Nephron progenitor cell (in vitro differentiated cells): ENCODE measurements at places on chromosomes 6 and 20.

DNA sequence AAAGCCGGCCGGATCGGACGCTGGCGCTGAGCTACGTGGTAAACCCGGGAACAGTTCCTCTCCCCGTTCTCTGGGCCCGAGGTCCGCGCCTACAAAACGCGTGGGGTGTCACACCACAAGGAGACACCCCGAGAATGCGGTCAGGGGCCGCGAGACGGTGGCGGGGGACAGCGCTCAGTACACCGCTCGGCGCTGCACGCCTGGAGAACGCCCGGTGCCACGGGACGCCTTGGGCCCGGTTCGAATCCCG is 670 bp downstream of the NCOA5 start:
- DNase-seq: peak; percentile 49

GRCh38 chr20:1933465-1933870 is 38.3 kb downstream of the SIRPA start:
- DNase-seq: no peak

DNA sequence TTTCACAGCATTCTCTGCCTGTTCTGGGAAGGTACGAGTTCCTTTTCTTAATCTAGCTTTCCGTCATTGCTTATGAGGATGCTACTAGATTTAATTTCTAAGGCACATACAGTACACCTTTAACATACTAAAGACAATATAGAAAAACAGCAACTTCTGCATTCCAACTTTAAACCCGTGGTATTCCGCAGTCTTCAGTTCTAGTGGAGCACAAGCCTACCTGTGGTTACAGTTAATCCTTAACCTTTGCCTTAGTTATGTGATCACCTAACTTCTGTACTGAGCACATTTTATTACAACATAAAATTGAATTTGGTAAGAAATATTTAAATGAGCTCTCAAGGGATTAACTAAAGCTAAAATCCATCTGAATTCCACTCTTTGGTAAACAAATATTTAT is 289.5 kb downstream of the BTBD9 start:
- DNase-seq: no peak

DNA sequence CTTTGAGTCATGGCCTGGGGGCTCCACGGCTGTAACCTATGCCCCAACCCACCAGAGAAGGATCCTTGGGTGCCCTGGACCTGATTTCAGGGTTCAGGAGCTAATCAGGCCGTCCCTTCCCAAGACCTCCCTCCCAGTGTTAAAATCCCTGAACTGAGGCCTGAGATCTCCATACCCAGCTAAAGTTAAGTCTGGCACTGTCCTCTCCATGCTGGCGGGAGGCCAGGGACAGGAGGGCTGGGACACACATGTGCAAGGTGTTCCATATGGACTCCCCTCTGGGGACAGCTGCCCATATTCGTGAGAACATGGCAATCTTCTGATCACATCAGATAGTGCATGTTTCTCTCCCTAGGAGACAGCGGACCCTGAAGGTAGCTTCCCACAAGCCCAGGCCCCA is 11.5 kb upstream of the TREML4 start:
- no peak for DNase-seq

DNA sequence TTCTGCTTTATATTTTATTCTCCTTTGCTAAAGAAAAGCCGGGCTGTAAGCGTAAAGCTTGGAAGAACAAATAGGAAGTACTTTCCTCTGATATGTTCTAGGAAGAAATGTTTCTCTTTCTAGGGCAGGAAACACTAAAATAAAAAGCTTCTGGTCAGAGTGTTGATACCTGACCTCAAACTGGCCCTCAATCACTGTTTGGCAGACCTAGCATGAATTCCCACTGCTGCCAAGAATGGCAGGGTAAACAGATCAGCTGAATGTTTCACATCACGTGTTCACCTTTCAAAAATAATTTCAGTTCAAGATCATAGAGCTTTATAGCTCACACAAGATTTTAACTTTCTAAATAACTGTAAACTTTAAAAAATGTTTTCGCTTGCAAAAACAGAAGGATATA is 2.9 kb downstream of the MPC1 start:
- no peak for DNase-seq

- no peak for DNase-seq
These were observed 13.1 kb downstream of the NEDD9 start for GRCh38 chr6:11219400-11219834.

- no peak for DNase-seq
These were observed 103.0 kb downstream of the LMBRD1 start for GRCh38 chr6:69693762-69694161.

GRCh38 chr6:48613231-48613949 is 502.4 kb upstream of the PTCHD4 start:
- DNase-seq: no peak

- no peak for DNase-seq
These were observed 39.3 kb downstream of the TSBP1 start for GRCh38 chr6:32332433-32332832.

- no peak for DNase-seq
These were observed 2.0 kb downstream of the ROS1 start for GRCh38 chr6:117423754-117424153.

GRCh38 chr6:3997177-3997770 is 81.7 kb downstream of the FAM217A start:
- DNase-seq: no peak

DNA sequence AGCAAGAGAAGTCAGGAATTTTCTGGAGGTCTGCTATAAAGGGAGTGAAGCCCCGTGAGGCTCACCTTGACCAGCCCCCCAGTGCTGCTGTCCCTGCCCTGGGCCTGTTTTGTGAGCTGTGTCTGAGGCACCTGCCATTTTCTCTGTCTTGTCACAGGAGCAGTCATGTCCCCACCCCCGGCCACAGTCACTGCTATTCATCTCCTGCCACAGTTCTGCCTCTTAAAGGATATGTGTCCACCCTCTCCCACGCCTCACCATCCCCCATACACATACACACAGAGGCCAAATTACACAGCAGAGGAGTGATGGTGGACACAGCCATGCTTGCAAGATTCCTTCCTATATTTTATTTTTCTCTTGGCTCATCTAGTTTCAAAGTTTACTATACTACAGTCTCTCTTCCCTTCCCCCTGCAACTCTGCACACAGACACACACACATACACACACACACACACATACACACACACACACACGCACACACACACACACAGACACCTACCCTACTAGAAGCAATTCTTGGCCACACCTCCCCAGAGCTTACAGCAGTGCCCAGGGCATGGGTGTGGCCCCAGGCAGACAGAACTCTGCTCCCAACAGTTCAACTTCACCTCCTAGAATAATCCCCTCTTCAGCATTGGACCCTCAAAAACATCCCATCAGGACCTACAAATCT is 68.7 kb upstream of the TAB2 start:
- DNase-seq: peak; percentile 12

GRCh38 chr6:84652356-84653026 is 111.9 kb downstream of the TBX18 start:
- DNase-seq: no peak

DNA sequence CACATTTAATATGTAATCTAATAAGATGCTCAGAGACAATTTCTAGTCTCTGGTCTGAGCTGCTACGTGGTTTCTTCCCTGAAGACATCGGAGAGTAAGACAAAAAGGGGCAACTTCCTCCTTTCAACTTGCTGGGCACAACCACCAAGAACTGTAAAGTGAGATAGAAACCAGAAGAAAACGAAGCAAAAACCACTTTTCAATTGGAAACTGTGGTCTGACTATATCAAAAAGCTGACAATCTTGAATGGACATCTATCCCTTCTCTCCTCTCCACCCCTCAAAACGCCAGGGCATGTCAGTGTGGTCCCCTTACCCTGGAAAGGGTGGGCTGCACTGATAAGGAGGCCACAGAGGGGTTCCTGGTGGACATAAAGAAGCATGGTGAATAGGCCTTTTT is 269.1 kb downstream of the CD83 start:
- DNase-seq: no peak

- no peak for DNase-seq
These were observed 4.9 kb downstream of the TUBB2B start for GRCh38 chr6:3222506-3223038.

GRCh38 chr20:24027229-24027628 is 38.6 kb upstream of the GGTLC1 start:
- DNase-seq: no peak

GRCh38 chr20:10065154-10065833 is 30.5 kb downstream of the ANKEF1 start:
- DNase-seq: no peak

DNA sequence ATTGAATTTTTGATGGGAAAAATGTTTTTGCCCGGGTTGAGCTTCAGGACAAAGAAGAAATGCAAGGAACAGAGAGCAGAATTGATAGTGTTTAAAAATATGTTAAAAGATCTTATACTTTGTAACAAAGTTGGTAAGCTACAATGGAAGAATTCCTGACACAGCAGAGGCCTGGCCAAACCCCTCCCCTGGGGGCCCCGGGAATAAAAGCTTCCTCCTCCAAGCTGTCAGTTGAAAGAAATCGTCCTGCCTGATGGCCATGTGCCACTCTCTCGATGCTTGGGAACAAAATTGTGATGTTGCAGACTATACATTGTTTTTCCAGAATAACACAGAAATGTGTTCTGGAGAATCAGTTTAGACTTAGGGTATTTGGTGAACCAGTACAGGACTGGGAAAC is 14.2 kb upstream of the TOX2 start:
- DNase-seq: no peak

DNA sequence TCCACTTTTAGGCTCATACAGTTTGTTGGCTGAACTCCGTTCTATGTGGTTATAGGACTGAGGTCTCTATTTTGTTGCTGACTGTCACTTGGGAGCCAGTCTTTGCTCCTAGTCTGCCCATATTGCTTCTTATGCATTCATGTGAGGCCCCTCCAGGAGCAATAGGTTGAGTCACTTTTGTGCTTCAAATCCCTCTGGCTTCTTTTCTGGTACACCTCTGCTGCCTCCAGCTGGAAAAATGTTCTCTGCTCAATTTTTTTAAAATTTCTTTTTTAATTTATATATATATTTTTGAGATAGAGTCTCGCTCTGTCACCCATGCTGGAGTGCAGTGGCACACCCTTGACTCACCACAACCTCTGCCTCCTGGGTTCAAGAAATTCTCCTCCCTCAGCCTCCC is 42.7 kb upstream of the NOX3 start:
- no peak for DNase-seq

- no peak for DNase-seq
These were observed 14.8 kb downstream of the PEDS1 start for GRCh38 chr20:50138479-50139393.

- DNase-seq: no peak
These were observed 5.8 kb downstream of the DDR1 start for GRCh38 chr6:30889921-30890645.

DNA sequence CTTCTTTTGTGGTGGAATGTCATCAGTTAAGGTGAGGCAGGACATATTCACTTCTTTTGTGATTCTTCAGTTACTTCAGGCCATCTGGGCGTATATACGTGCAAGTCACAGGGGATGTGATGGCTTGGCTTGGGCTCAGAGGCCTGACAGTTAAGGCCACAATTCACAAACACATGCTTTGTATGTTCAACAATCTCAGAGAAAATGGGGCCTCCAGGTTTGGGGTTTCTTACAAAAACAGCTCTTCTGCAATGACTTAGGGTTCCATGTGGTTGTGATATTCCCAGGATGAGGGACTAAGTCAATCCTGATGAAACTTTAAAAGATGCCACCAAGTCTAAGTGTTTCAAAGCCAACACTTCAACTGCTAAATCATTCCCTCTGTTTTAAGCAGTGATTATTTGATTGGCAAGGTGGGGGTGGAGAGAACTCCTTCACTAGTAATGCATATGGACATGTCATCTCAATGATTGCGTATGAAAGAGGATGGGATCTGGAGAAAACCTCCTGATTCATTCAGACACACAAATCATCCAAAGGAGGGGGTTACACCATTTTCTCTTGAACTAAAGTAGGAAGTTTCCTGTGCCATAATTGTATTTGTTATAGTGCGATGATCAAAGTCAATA is 41.7 kb upstream of the HEY2 start:
- no peak for DNase-seq

DNA sequence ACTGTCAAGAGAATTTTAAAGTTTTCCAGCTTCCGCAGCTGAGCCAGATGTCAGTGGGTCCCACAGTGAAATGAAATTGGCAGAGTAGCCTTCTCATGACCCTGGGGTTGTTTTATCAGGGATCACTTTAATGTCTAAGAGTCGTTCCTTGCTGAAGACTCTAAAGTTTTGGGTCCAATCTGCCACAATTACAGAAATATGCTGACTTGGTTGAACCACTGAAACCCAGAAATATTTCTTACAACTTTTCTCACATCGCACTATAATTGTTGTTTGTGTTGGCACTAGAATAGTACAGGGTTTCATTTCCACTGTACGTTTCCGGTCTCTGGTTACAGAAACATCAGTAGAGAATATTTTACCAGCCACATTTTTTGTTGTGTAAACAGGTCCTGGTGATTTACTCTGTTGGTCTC is 109.0 kb downstream of the HMGCLL1 start:
- no peak for DNase-seq

GRCh38 chr20:43389211-43389610 is 68.5 kb upstream of the SRSF6 start:
- DNase-seq: no peak

- peak; percentile 77 for DNase-seq
These were observed 146.0 kb downstream of the LAMP5 start for GRCh38 chr20:9660236-9660868.

GRCh38 chr6:83071707-83072106 is 4.2 kb downstream of the DOP1A start:
- DNase-seq: no peak

GRCh38 chr6:41524634-41525011 is 21.6 kb upstream of the FOXP4 start:
- DNase-seq: no peak

DNA sequence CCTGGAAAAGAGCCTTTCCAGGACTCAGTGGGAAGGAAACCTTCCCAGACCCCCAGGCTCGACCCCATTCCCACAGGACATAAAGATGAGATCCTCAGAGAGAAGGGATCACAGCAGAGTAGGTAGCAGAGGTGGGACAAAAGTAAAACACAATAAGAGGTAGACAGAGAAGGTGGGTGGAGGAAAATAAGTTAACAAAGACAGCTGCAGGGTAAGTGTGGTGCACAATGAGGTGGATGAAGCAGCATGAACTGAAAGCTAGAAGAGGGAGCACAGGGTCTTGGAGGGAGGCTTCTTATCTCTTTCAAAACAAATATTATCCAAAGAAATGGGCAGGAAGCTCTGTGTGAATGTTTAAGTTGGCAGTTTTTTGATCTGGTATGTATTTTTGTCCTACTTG is 14.0 kb upstream of the MAP7 start:
- no peak for DNase-seq

DNA sequence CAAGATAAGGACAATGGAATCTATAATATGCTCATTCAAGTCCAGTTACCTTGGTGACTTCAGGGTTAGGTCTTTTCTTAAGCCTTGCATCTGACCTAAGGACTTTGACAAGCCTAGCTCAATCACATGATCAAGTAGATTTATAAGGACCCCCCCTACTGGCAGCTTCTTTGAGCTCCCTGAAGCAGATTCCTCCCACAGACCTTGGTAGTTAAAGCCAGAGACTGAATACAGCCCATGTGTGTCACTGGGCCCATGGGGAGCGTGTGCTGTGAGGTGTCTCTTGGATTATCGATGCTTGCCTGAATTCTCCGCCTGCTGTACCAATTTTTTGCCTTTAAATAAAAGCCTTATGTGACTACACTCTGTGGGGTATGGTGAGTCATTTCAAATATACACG is 372.7 kb upstream of the RGS17 start:
- peak; percentile 13 for DNase-seq

- no peak for DNase-seq
These were observed 276.8 kb downstream of the NRN1 start for GRCh38 chr6:5729813-5730517.

GRCh38 chr20:58587467-58587866 is 63.6 kb upstream of the STX16 start:
- no peak for DNase-seq

- DNase-seq: no peak
These were observed 45.6 kb downstream of the EDN3 start for GRCh38 chr20:59346061-59346460.
